NCI-H524 (cell line): ENCODE measurements at places on chromosomes 4 and X.

- no peak for DNase-seq
These were observed 92.0 kb downstream of the PJA1 start for GRCh38 chrX:69073241-69073640.

GRCh38 chrX:154600759-154601374, 15.9 kb downstream of the CTAG1A start:
- DNase-seq, result no peak

GRCh38 chr4:155878611-155879010, 12.5 kb upstream of the ASIC5 start:
- DNase-seq, result no peak

- peak; percentile 95 for DNase-seq
These were observed 58.5 kb downstream of the PGRMC2 start for GRCh38 chr4:128228845-128229795.

DNA sequence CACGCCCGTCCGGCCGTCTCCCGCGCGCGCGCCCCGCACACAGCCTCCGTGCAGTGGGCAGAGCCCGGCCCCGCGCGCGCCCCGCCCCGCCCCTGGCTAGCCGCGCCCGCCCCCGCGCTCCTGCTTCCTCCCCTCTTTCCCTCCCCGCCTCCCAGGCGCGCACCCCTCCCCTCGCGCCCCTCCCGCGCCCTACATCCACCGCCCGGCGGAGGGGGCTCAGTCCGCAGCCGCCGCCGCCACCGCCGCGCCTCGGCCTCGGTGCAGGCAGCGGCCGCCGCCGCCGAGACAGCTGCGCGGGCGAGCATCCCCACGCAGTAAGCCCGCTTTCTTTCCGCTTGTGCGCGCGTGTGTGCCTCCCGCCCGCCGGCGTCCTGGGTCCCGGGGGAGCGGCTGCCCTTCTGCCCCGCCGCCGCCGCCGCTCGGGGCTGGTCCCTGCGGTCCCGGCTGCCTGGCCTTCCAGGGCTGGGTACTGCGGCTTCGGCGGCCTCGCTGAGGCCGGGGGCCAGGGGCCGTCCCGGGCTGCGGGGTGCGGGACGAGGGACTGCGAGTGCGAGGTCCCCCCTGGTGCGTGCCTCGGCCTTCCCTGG, at the start of gene FHL1:
Gene FHL1 (plus strand): TSS at position 219 of the 587 bp plus-strand sequence.
- peak; percentile 37 for DNase-seq

GRCh38 chr4:69713593-69713992, 46.8 kb downstream of the SULT1B1 start:
- no peak for DNase-seq

DNA sequence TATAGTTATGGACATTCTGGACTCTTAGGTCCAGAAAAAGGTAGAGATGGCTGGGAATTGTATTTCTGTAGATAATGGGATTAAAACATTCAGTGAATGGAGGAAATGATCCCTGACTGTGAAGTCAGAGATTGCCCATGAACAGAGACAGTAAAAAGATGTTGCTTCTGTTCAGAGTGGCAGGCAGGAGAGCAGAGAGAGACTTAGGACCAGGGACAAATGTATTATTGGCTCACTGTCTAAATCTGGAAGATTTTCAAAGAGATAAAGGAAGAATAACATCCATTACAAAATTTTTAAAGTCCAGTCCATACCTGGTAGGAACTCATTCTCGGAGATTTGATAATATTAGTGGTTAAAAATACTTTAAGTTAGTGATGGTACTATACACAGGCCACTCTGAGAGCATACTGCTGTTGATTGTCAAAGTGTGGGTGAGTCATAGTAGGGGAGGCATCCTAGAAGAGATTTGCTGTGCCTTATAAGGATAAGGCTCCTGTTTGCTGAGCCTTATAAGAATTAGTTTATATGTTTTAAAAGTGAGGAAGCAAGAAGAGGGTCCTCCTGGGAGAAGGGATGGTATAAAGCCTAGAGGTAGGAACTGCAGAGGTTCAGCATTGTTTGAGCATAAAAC, 53.0 kb downstream of the JADE3 start:
- no peak for DNase-seq

DNA sequence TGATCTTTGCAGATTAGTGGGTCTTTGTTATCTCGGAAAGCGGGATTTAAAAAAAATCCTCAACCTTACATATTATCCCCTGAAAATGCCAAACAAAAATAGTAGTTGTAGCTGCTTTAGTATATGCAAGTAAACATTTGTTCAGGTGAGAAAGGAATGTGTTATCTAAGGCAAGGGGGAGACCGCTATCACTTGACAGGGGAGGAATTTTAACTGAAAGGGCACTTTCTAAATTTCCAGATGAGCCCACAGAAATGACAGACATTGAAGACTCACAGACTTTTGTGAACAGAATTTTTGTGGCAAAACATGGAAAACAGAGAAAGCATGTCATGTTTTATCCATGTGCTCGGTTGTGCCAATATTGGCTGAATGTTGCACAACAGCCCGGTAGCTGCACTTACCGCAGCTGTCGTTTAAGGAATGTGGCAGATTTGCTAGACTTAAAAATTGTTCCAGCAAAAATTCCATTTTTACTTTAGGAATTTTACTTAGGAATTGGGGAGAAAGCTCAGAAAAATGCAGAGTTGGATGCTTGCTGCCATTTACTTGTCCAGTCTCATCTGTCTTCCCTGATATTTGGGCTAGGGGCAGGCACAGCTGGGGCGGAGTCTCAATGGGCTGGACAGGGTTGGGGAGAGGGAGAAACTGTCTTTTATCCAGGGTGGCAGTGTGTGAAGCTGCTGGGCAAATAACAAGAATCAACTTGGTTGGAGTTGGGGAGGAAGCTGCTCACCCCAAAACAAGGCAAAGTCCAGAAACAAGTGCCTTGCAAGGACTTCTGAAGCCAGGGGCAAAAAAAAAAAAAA, 94.6 kb upstream of the RPS6KA3 start:
- no peak for DNase-seq

GRCh38 chrX:132272826-132273225, 53.6 kb upstream of the RAP2C start:
- no peak for DNase-seq

- no peak for DNase-seq
These were observed 124.5 kb downstream of the DMD start for GRCh38 chrX:33086886-33087285.

DNA sequence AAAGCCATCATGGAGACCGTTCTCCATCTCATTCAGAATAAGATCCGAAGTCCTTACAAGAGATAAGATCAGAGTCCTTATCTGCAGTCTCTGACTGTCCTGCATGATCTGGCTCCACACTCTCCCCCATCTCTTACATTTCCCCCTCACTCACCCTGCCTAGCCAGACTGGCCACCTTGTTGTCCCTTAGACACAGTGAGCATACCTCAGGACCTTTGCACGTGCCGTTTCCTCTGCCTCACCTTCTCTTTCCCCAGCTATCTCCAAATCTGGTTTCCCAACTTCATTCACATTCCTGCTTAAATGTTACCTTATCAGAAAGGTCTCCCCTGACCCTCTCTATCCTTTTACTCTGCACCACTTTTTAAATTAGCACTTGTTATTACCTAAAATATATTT, 44.0 kb downstream of the KLHL5 start:
- no peak for DNase-seq

GRCh38 chr4:89283226-89284009, 24.2 kb downstream of the GPRIN3 start:
- no peak for DNase-seq

DNA sequence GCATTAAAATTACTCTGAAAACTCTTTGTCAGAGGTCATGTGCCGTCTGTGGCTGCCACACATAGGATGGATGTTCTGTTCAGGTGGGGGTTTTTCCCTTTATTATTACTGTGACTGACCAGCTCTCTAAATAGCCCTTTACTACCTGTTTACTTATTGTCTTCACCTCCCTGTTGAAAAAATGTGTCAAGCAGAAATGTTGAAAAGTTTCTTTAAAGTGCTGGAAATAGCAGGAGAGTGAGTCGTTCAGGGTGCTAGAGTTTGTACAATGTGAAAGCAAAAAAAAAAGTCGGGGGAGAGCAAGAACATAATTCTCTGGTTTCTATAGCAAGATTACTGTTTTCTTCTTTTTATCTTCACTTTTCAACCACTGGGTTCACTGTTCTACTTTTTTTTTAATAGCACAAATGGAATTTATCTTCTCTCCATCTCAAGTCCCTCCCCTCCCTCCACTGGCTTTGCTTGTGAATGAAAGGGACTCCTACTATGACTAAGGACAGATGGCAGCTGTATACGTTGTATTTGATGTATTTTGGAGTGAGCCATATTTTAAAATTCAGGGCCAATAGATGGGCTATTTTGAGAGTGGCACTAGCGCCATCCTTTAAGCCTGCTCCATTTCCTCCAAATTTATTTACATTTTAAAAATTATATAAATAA, 33.3 kb downstream of the ARX start:
- DNase-seq, result peak; percentile 9

DNA sequence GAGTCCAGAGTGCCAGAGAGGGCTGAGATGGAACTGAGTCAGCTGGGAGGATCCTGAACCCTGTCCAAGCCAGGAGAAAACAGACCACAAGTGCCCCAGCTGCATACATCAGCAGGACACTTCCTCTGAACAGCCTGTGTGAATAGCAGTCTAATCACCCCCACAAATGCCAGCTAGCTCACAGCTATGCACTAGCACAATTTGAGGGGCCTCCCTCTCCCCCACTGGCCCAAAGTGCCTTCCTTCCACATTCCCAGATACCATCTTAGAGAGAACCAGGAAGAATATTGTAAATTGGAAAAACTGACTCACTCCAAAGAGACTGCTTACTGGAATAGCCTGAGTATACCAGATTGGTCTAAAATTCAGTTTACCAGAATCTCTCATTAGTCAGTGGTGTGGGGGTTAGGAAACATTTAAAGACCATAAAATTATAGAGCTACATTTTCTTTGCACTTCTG, 292.6 kb upstream of the KLF3 start:
- no peak for DNase-seq

DNA sequence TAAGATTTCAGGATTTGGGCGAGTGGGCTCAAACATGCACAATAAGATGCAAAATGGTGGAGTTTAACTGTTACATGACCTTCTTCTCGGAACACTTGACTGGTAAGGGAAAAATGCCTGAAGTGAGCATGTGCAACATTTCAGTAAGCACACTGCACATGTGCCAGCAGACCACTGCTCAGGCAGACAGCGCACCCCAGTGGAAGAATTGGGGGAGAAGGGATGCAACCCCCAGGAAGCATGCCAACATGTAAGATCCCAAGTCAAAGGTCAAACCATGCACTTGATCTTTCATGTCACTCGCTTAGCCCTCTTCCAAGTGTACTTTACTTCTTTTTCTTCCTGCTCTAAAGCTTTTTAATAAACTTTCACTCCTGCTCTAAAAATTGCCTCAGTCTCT, 256.3 kb downstream of the CENPC start:
- DNase-seq, result peak; percentile 68

DNA sequence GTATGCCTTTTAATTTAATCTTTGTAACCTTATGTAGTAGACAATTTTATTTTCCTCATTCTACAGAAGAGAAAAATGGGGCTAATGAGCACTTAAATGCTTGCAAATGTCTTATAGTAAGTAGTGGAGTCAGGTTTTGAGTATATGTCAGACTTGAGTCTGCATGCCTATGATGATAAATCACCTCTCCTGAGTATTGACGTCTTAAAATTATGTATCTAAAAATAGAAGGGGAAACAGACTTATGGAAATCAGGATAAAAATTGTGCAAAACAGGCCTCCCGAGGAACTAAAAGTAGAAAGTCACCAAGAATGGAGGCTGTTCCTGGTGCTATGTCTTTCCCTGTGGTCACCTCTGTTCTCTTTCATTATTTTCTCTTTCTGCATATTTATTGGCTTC, 92.7 kb downstream of the STIM2 start:
- DNase-seq, result no peak

DNA sequence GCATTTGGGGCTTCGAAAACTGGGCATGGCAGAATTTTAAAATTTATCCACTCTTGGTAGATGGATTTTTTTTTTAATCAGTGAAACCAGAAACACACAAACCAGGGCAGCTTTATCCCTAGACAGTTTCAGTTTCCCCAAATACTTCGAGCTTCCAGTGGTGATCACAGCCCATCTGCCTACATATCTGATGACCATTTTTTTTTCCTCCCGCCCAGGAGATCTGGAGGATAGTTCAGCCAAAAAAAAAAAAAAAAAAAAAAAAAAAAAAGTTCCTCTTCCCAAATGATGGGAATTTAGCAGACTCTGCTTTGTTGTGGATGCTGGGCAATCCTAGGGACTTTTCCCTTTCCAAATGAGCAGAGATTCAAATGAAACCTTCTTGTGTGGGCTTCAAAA, 1.0 kb upstream of the TBC1D9 start:
- DNase-seq, result no peak

- DNase-seq, result no peak
These were observed 125.8 kb downstream of the HMX1 start for GRCh38 chr4:8745826-8746225.

GRCh38 chr4:182310316-182310715, 67.1 kb downstream of the TENM3 start:
- DNase-seq, result no peak

DNA sequence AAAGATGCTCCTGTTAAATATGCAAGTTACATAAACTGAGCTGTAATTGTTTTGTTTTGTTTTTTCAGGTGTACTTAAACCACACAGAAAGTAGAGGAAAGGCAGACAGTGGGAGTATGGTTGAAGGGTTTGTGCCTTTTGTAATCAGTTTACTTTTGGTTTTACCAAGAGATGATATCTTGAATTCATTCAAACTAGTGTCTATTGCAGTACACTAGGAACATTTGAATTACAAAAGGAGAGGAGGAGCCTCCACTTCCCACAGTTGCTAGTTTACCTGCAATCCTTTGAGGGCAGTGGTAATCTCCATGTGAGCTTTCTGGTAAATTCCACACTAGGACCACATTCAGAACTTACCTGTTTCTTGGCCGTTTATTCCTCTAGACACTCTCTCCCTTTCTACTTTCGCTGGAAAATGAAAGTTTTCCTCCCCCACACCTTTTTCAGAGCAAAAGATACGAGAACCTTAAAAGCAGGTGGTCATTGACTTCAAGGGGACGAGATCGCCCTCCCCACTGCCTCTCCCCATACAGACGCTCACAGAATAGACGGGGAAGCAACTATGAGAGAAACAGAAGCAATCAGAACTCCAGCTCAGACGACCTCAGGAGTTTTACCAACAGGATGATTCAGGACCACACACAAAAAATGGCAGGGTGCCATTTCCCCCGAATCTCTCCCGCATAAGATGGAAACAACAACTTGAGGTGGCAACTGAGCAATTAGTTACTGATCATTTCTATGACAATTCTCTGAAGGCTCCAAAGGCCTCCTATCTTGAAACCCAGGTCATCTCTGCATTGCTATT, 3.3 kb downstream of the RBM47 start:
- no peak for DNase-seq

DNA sequence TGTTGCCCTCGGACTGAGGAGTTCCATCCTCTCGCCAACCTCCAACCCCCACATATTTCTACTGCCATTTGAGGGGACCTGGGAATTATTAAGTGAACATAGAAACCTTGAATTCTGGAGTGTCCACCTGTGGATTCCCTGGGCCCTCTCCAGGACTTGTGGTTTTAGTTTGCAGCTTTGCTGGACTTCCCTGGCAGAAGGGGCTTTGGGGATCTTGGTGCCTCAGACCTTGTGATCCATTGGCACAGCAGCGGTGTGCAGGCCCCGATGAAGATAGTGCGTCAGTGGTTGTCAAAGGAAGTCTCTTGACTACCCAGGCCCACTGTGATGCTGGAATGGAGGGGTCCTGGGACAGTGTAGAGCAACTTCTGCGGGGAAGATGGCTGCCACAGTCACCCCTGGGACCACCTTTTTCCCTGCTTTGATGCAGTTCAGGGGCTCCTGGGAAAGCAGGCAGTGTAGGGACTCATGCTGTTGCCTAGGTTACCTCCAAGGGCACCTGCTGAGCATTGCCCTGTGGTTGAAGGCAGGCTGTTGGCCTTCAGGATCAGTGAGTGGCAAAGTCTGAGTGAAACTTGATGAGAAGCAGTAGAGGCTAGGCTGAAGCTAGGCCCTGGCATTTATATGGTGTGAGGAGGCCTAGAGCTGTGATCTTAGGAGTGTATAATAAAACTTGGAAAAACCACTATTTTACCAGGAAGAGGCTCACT, 2.2 kb downstream of the SLC16A2 start:
- DNase-seq, result peak; percentile 44
